HuH-7 (cell line): ENCODE measurements at places on chromosomes 6 and 20.

DNA sequence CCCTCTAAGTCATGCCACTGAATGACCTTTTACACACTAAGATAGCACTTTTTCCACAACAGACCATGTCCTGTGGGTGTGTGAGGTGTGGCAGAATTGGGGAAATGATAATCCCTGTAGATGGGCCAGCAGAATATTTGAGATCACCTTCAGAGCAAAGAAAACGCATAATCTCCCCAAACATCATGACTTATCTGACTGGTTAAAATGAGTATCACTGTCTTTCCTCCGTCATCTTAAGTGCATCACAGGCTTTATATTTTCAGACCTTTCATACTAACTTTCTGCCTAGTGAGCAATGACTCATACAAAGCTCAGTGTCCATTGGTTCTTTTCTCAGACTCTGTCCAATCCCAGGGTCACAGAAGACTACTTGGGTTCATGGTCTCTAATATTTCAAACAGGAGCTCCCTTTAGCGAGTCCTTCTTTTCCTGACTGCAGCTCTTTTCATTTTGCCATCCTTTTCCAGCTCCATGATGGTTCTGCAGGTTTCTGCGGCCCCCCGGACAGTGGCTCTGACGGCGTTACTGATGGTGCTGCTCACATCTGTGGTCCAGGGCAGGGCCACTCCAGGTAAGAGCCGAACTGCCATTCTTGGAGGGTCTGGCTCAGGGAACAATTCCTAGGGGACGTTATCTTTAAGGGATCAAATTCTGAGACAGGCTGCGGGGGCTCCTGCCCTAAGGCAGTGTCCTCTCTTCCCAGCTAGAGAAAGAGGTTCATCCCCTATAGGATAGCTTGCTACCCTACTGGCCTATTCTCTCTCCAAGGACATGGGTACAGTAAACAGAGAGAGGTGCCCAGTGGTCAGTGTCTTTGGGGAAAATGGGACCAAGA, at the start of gene HLA-DPB1:
TSS of gene HLA-DPB1 (plus strand) at position 423 of the 838 bp plus-strand sequence. CDS start at position 475, 52 bp downstream.
- DNase-seq: peak; percentile 39

DNA sequence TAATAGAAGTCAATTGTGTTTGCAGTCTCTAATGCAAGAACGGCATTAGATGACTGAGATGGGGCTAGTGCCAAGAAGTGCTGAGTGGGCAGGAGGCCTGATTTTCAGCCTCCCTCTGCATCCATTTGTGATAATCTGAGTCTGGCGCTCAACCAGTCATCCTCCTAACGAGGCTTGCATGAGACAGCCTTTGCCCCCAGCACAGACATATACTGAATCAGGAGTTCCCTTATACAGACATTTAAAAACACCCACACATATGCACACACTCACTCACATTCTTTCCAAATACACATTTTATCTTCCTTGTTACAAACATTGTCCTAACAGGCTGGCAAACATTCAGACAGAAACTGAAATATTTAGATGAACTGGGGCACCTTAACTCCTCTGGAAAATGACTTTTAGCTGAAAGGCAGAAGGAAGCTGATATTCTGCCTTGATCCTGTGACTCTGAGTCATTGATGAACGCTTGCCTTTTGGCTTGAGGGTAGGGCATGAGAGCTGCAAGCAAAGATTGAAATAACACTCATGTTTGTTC, 562.3 kb downstream of the DHX35 start:
- no peak for DNase-seq

- no peak for DNase-seq
These were observed 103.3 kb downstream of the IBTK start for GRCh38 chr6:82144007-82144851.

DNA sequence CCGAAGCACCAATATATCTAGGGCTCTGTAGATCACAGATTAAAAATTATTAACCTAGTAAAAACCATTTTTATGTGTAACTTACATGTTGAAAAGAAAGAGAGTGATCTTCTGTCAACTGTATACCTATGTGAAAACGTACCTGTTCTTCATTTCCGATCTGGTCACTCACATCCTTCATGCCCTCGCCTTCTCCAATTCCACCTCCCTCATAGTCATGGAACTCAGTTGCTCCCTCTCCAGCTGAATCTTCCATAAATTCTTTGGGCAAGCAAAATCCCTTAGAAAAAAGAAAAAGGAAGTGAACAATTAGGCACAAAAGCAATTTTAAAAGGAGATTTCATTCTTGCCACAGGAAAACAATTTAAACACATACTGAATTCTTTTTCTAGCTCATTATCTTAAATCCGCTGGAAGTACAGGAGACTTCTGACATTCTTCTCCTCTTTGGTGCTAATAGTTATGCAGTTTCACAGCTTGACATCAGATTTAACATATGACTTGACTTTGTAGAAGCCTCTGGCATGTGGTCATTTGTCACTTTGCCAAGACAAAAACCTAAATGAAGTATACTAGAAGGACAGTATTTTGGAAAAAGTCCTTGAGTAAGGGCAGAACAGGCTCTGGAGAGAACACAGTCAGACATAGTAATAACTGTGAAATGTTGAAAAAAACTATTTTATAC, 29.5 kb upstream of the LYRM2 start:
- DNase-seq: no peak

DNA sequence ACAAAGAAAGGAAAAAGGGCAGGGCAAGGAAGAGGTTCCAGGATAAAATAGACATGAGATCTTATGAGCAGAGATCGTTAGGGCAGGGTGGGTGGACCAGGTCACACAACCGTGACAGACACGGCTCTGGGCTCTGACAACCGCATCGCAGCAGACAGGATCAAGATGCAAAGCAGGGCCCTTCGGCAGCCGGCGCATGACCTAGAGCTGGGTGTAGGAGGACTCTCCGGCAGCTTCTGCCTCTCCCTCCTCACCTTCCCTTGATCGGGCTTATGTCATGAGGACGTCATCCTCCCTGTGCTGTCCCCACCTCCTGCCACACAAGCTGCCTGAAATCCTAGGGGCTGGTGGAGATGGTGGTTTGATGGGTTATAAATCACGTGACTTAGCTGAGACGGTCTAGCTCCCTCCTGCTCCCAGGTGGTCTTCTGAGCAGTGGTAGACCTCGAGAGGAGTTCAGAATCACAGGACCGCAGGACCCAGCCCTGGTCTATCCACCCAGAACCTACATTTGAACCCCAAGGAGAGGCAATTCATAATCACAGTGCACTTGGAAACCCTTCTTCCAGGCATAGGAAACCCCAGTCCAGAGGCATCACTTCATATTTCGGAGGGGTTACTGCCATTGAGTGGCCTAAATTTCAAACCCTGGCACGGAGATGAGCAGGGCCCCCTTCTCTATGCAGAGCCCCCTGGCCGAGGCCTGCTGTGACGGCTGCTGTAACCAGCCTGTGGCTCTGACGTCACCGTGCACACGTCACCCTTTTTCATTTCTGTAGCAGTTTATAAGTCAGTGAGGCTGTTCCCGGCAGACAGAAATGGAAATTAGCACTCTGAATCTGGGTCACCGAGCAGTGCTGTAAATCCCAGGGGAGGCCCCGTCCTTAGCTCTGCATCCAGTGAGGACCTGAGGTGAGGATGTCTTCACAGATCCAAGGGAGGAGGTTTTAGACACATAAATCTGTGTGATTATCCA, 8.7 kb upstream of the CCR6 start:
- no peak for DNase-seq

GRCh38 chr20:10922941-10923340, 249.1 kb upstream of the JAG1 start:
- DNase-seq: no peak

DNA sequence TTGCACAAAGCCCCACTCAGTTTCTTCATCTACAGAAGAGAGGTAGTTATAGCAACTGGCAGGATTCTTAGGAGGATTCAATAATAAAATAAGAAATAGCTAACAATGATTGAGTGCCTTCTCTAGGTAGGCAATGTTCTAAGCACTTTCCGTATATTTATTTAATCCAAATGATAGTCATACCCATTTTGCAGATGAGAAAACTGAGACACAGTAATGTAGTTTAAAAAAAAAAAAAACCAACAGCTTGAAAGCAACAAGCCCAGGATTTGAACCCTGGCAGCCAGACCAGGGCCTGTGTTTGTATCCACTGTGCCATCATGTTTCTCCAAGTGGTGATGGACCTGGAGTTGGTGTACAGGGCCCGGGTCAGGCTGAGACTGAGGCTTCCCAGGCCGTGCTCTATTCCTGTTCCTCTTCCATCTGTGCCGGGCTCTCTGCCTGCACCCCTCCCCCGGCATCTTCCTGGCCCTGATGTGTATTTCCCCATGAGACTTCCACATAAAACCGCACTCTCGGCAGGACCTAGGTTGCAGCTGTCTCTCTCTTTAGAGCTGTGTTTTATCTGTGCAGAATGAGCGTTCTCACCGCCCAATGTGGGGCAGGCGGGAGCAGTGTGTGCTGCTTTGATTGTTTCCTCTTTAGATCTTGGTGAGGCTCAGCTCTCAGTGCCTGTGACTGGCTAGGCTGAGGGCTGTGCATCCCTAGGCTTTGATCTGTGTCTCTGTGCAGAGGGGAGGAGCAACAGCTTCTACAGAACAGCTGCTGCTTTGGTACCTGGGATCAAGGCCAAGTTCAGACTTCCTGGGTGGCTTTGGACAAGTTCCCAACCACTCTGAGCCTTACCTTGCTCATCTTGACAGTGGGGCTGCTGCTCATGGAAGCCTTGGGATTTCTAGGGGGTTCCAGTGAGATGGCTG, 49.5 kb downstream of the TOX2 start:
- no peak for DNase-seq

DNA sequence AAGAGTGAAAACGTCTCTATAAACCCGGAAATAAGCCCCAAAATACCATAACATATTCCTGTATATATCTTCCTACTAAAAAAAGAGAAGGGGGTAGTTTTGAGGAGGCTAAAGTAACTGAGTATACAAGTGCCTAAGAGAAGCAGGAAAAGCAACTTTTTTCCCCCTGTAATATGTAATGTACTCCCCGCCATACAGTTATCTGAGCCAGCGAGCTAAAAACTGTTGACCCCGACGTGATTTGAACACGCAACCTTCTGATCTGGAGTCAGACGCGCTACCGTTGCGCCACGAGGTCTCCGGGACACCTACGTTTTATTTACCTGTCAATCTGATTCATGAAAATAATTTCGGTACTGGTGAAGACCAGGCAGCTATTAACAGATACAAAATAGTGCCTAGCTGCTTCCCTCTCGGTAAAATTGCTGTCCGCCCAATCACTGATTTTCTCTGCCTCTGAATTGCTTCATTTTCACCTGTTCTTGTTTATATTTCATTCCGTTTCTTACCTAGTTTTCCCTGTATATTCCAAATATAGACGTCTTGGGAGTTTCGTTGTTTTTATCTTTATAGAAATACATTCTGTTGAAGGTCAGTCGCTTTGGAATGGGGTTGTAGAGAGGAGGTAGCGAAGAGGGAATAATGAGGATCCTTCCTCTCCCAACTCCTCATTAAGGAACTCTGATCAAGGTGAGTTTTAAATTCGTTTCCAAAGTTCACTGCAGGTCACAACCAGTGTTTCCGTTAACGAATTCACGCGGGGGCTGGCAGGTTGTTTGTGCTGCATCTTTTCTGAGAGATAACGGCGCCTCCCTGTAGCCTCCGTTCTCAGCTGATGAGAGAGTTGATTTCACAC, 33.6 kb upstream of the BTN3A2 start:
- DNase-seq: no peak

GRCh38 chr6:54515013-54515412, 206.8 kb downstream of the TINAG start:
- no peak for DNase-seq

DNA sequence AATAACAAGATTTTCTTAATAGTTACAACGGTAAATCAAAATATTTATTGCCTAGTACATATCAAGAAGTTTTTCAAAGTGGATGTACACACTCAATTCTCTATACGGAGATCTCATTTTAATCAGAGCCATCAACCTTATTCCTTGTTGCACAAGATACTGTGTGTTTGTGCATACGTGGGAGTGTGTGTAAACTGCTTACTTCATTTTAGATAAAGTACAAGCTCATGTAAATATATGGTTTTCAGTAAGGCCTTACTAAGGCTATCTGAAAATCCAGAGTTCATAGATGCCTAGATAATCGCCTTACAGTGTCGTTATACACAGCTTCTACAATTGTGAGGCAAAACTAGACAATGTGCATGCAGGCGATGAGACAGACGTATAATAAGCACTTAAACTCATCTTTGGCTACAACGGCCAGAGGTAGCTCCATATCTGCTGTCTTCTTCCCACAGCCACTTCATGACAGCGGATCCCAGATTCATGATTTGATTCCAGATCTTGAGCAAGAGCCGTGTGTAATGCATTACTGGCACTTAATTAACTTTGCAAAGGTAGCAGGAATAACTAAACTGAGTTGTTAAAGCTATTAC, 2.5 kb downstream of the PERP start:
- no peak for DNase-seq

DNA sequence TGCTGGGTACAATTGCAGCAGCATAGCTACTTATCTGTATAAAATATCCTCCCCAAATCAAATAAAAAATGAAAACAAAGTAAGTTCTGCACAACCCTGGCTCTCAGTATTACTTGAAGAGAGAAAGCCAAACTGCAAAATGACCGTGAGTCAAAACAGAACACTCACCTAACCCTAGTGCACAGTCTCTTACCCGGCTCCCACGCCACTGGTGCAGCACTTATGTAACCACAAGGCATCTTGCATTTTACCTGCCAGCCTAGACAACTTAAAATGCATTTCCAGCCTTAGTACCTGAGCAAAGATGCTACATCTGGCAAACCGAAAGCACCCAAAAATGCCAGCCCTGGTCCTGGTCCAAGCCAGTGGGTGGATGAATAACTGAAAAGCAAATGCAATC, 12.4 kb upstream of the SIRPB1 start:
- no peak for DNase-seq

- no peak for DNase-seq
These were observed 15.0 kb downstream of the MBOAT1 start for GRCh38 chr6:20197251-20197650.

DNA sequence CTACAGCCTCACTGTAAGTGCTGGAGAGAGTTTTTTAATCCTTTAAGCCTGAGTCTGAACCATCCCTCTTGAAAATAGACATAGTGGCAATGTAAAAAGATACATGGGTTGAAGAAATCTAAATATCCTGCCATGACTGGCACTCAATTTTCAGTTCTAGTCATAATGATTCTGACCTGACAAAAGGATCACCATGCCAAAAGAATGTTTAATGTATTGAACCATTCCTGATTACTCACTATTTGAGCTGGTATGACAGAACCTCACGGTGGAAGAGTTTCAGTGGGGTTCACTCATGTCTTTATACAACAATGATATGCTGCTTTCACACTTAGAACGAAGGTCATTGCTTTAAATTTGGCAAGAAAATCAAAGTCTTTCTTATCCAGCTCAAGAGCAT, 93.4 kb downstream of the HIVEP2 start:
- no peak for DNase-seq

DNA sequence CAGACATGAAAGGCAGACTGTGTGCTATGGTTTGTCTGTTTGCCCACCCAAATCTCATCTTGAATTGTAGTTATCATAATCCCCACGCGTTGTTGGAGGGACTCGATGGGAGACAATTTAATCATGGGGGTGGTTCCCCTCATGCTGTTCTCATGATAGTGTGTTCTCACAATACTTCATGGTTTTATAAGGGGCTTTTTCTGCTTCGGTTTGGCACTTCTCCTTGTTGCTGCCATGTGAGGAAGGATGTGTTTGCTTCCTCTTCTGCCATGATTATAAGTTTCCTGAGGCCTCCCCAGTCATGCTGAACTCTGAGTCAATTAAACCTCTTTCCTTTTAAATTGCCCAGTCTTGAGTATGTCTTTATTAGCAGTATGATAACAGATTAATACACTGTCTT, 47.2 kb upstream of the MICB start:
- DNase-seq: no peak
